ENCODE measurements at places on chromosomes 4 and X.
A peak's percentile ranks its signal among the peaks of the same experiment; 100 is the strongest.

GRCh38 chrX:49978176-49978575 lies 55.8 kb downstream of the CLCN5 start:
- no peak for DNase-seq

GRCh38 chr4:83115000-83115399 lies 471 bp upstream of the PLAC8 start:
- no peak for DNase-seq

- no peak for DNase-seq
Measured at GRCh38 chrX:107831071-107831730, 5.5 kb downstream of the MID2 start.

GRCh38 chrX:55342533-55343501 lies 78.1 kb upstream of the PAGE3 start:
- DNase-seq = no peak

DNA sequence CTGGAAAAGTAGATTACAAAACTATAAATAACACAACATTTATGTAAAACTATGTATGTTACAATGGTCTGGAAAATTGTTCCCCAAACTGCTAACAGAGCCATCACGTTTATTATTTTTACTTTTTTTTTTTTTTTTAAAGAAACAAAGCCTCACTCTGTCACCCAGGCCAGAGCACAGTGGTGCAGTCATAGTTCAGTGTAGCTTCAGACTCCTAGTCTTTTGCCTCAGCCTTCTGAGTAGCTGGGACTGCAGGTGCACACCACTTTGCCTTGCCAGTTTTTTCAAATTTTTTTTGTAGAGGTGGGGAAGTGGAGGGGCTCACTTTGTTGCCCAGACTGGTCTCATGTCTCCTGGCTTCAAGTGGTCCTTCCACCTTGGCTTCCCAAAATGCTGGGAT lies 180.1 kb upstream of the SPRY1 start:
- no peak for DNase-seq

GRCh38 chr4:178086320-178086719 lies 644.1 kb upstream of the AGA start:
- DNase-seq = no peak

DNA sequence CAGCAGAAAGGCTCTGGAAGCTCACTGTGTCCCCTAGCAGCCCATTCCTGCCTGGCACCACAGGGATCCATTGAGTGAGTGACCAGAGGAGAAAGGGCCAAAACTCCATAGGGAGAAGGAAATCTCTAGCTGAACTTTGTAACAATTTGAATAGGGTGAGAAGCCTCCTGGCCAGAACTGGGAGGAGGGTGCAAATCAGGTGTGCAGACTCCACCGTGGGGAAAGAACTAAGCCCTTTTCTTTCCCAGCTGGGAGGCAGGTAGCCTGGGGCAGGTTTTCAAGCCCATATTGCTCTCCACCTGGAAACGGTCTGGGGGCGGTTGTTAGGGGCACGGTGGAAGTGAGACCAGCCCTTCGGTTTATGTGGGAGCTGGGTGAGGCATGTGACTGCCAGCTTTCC lies 227.2 kb downstream of the SNCA start:
- no peak for DNase-seq

DNA sequence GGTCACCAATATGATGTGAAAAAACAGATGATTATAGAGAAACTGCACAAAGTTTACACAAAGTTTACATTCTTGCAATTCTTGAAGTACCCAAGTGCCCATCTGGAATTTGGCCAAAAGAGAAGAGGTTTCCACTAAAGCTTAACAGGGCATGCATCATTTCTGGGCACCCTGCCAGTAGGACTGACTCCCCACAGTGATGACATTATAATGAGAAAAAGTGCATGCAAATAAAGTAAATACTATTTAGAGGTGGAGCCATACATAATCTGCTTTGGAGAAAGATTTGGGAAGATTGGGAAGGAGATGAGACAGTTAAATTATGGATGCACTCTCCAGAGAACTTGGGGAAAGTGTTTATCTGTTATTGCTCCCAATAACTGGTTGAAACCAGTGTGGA lies 93.7 kb upstream of the TRPC3 start:
- DNase-seq = no peak

- DNase-seq = no peak
Measured at GRCh38 chr4:94228493-94229216, 21.0 kb downstream of the SMARCAD1 start.

GRCh38 chrX:44099366-44099765 lies 126.2 kb upstream of the NDP start:
- no peak for DNase-seq

- DNase-seq = no peak
Measured at GRCh38 chrX:31551913-31552312, 480.1 kb upstream of the FTHL17 start.

DNA sequence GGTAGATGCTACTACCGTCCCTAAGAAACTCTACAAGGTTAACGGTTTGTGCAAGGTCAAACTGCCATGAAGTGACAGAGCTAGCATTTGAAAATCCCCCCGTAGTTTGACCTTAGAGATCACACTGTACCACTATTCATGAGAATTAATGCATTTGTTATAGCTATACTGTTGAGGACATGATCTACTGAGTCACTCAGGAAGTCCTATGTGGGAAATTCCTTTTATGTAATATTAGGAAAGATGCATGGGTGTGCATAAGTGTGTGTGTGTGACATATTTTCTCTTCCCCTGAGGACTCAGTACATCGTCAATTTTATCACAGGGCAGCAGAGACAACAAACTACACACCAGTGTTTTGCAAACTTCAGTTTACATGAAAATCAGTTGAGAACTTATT lies 141.1 kb downstream of the FBXW7 start:
- DNase-seq = no peak

GRCh38 chrX:940691-941090 lies 271.8 kb downstream of the CRLF2 start:
- DNase-seq = no peak

DNA sequence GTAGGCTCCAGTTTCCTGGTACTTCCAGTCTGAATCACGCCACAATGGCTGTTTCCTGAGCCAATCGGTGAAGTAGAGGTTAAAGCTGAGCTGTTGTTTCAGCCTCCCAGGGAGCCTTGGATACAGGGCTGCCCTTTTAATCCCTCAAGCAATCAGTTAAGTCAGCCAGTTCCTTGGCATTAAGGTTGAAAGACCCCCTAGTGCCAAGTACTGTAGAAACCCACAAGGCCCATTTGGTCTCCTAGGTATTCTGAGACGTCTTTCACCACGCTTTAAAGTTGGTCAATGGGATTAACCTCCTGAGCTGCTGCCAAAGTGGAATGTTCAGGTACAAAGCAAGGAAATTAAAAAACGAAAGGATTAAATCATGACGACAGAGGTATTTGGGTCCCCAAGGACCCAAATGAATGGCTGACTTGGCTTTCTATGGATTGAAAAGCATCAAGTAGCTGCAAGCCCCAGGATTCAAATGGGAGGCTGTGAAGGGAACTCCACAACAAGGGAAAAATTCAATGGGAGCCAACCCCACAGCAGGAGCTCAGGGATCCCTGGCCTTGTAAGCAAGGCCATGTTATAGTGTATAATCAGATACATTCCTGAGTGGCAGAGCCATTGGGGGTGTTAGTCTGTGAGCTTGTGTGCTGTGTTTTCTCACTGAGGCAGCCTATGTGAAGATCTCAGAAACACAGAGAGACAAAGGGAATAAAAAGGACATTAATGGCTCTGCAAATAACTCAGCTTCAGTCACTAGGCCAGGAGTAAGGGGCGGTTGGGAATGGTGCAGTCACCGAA lies 86.0 kb downstream of the ATG4A start:
- DNase-seq = no peak

GRCh38 chr4:55078987-55079386 lies 46.4 kb downstream of the KDR start:
- DNase-seq = no peak

- DNase-seq = peak; percentile 18
Measured at GRCh38 chrX:109886122-109886761, 116.7 kb upstream of the TMEM164 start.

GRCh38 chrX:150676221-150676620 lies 17.0 kb upstream of the MTMR1 start:
- no peak for DNase-seq

DNA sequence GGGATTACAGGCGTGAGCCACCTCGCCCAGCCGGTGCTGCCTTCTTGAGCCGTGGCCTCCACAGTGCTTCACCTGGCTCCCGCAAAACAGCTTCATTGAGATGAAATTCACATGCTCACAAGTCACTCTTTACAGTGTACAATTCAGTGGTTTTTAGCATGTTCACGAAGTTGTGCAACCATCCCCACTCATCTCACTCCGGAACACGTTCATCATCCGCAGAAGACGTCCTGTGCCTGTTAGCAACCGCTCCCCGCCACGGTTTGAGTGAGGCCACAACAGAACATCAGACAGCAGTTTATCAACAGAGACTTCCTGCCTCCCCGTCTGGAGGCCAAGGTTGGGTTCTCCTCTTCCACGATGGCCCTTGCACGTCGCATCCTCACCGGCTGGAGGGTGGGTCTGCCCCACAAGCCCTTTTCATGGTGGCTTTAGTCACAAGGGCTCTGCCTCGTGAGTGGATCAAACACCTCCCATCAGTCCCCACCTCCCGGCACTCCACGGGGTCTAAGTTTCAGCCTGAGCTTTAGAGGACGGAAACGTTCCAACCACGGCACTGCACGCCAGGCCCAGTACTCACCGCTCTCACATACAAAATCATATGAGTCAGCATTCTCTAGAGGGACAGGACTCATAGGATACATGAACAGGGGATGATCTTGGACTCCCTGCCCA lies 29.6 kb upstream of the SPON2 start:
- no peak for DNase-seq

DNA sequence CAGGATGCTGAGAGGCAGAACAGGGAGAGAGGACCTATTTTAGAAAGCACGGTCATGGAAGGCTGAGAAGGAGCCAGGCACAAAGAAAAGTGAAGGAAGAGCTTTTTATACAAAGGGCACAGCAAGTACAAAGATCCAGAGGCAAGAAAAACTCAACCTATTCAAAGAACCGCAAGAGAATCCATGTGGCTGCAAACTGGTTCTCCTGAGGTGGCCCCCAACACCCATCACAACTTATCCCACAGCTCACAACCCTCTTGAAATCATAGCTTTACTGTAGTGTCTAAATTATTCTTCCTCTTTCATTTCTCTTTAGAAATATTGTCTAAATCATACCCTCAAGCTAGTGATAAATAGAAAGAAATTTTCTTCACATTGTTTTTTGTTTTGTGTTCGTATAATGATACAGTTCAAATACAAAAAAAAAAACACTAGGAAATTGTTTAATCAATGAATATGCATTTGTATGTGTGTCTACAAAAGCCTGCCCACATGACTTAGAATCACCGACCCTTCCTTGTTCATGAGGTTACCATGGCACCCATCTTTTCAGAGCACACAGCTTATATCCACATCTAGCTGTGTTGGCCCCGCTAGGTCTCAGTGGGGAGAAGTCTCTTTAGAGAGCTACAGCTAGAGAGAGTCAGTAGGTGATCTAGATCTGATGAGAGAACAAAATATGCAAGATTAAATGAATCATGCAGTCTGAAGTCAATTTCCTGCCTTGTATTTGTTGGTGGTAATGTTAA lies 126.9 kb upstream of the DCLK2 start:
- DNase-seq = no peak

GRCh38 chr4:1695913-1696312 lies 11.8 kb upstream of the FAM53A start:
- no peak for DNase-seq

DNA sequence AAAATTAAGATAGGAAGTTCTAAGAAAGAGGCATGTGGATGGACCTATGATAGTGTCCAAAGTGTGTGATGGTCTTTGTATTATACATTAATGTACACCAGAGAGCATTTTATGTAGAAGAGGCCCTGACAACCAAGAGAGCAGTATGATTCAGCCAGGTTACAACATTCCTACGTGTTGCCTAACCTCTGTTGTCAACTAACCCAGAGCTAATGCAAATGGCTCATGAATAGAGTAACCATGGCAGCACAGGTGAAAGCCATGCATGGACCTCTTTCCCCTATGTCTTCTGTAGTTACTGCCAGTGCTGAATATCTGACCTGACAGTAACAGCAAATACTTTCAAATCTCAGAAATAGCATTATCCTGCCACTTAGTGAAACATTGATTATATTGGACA lies 255.6 kb downstream of the NDST4 start:
- no peak for DNase-seq

- DNase-seq = no peak
Measured at GRCh38 chr4:38034986-38035882, 75.0 kb downstream of the PTTG2 start.

DNA sequence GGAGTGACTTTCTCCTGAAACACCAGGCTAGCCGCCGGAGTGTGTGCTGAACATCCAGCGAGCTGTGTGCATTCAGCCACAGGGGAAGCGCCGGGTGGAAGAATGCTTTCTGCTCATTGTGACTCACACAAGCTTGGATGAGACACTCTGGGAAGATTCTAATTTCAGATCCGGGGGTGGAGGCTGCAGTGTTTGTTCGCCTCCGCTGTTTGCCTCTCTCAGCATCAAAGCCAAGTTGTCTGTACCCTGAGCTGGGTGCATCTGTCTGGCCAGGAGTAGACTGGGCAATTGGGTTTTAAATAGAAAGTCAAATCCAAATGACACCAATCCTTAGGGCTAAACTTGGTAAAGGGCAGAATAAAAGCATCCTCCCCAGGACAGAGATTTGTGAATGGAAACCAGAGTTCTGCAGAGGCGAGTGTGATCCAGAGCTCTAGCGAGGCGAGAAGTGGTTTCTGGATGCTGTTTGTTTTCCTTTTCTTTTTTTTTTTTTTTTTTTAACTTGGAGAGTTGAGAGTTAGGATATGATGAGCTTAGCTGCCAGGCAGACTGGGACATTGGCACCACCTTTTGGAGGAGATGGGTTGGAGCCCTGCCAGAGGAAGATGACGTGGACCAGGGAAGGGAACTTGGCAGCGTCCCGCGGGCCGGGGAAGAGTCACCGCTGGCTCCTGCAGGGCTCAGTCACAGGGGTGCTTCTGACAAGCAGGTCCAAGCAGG lies 196.0 kb upstream of the PSAPL1 start:
- peak; percentile 80 for DNase-seq

GRCh38 chr4:156800463-156800862 lies 171.1 kb downstream of the PDGFC start:
- DNase-seq = no peak

DNA sequence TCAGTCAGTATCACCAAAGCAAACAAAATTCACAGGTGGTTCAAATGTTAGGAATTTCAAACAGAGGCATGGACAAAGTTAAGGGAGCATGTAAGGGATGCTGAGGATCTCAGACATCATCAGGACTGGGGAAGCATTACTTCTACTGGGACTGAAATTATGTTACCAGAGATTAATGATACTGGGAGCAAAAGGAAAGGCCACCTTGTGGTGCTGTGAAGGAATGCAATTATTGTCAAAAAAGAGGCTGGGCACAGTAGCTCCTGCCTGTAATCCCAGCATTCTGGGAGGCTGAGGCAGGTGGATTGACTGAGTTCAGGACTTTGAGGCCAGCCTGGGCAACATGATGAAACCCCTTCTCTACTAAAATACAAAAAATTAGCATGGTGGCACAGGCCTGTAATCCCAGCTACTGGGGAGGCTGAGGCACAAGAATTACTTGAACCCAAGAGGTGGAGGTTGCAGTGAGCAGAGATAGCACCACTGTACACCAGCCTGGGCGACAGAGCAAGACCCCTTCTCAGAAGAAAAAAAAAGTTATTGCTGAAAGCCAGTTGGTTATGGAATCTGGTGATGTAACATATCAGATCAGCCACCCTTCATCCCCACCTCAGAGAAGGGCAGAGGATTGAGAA lies 954.3 kb downstream of the PCDH7 start:
- DNase-seq = no peak

- no peak for DNase-seq
Measured at GRCh38 chr4:153560908-153561307, 94.7 kb downstream of the TMEM131L start.

GRCh38 chr4:55819634-55820033 lies at the start of gene EXOC1L:
TSS of gene EXOC1L (plus strand) at chr4:55819790. CDS start at chr4:55820027, 237 bp downstream.
- DNase-seq = peak; percentile 41

GRCh38 chr4:8280876-8281440 lies 11.4 kb downstream of the HTRA3 start:
- no peak for DNase-seq

All from dorsolateral prefrontal cortex (tissue), 122 donors.